ENCODE measurements at places on chromosomes 6 and 20. TPM values are rescaled to one million over a fixed set of nuclear protein-coding genes. Genes with fewer than 3 reads are reported as not detected.

DNA sequence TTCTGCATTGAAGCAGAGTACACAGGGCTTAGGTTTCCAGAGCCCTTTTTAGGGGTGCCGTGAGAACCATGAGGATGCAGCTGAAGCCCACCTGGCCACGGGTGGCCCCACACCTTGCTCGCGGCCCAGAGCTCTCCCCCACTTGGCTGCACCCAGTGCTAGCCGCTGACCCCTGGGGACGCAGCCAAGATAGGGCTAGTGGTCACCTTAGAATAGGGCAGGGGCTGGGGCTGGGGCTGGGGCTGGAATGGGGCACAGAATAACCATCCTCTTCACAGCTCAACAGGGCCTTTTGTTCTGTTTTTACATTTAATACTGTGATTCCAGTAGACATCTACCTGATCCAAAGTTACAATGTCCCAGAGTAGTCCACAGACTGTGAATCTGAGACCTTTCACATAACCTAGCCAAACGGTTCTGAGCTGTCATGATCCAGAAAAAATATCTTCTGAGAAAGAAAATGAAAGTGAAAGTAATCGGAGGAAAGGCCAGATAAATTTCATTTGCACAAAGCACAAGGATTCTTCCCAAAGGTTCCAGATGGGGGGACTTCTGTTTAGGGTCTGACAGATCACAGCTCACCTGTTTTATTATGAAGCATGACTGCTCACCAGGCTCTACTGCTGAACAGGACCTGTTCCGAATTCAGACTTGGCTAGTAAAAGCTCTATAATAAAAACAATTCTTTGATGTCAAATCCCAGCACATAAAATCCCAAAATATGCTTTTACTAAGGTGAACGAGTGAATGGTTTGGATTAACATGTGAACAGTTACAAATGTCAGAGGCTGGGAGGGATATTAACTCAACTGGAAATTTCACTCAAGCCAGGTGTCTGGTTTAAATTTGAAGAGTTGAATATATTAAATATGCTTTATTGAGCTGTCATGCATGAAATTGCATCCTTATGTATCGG is 401.9 kb downstream of the THBS2 start:
- DNase-seq, result peak; percentile 57
- H3K4me1 ChIP-seq, result peaks cover 7% of the 10 kb centered on the region
- no peak overlapping the region for H3K27ac ChIP-seq
- H3K27me3 ChIP-seq, result no peaks in the 10 kb centered on the region

DNA sequence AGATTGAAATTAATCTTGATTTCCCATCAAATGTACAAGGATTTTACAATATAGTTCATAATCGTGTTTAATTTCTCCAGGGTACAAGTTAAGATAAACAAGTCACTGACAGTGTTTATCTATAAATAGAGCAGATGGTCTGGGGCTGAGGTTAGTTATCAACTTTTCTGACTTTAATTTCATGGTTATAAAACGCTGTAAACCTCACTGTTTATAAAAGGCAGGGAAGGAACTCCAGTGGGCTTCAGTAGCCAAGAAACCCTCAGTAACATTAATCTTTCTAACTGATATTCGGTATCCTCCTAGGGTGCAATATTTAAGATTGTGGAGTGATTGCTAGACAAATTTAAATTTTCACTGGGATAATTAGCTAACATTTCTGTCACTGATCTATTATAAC is 68.6 kb downstream of the GFRAL start:
- H3K4me1 ChIP-seq, result no peaks in the 10 kb centered on the region
- H3K27ac ChIP-seq, result no peak overlapping the region

DNA sequence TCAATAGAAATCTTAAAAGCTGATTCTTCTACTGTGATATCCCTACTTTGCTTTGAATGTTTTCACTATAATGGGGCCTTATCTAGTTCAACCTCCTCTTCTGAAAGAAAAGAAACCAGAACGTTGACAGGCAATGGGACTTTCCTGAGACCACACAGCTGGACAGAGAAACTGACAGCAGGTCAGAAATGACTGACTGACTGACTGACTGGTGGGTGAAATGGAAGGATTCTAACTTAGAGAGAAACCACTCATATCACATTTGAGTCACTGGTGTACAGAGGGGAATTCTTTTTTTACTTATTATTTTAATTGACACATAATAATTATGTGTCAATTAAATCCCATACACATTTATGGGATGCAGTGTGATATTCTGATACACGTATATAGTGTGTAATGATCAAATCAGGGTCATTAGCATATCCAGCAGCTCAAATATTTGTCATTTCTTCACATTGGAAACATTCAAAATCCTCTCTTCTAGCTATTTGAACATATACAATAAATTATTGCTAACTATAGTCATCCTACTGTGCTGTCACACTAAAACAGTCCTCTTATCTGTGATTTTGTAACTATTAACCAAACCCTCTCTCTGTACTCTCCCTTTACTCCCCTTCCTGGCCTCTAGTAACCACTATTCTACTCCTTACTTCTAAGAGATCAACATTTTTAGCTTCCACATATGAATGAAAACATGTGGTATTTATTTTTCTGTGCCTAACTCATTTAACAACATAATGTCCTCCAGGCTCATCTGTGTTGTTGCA is 64.8 kb upstream of the NRSN1 start:
- no peak overlapping the region for H3K27ac ChIP-seq
- H3K27me3 ChIP-seq, result no peaks in the 10 kb centered on the region
- no peaks in the 10 kb centered on the region for H3K36me3 ChIP-seq
- no peak for DNase-seq
- no peaks in the 10 kb centered on the region for H3K4me1 ChIP-seq

GRCh38 chr6:14732226-14732843 is 513.5 kb upstream of the JARID2 start:
- H3K27me3 ChIP-seq, result no peaks in the 10 kb centered on the region
- no peak for DNase-seq
- H3K36me3 ChIP-seq, result no peaks in the 10 kb centered on the region
- no peak overlapping the region for H3K4me3 ChIP-seq
- H3K4me1 ChIP-seq, result peaks cover 2% of the 10 kb centered on the region

DNA sequence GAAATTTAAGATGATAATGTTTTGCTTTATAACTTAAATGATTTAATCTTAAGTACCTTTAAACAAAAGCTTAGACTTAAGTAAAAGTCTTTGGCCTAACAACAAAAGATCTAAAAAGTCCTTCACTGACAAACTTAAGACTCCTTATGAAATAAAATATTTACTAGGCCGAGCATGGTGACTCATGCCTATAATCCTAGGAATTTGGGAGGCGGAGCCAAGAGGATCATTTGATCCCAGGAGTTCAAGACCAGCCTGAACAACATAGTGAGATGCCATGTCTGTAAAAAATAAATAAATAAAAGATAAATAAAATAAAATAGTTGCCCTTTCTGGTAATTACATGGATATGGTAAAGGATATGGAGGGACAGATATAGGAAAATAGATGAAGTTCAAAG is 12.4 kb downstream of the KATNA1 start:
- no peaks in the 10 kb centered on the region for H3K27me3 ChIP-seq
- no peak overlapping the region for H3K4me3 ChIP-seq
- peaks cover 8% of the 10 kb centered on the region for H3K36me3 ChIP-seq
- H3K27ac ChIP-seq, result no peak overlapping the region

- no peaks in the 10 kb centered on the region for H3K36me3 ChIP-seq
- H3K4me1 ChIP-seq, result no peaks in the 10 kb centered on the region
- no peak for DNase-seq
- H3K27me3 ChIP-seq, result no peaks in the 10 kb centered on the region
- H3K4me3 ChIP-seq, result no peak overlapping the region
Observed at GRCh38 chr6:107280791-107281190, 165.5 kb upstream of the BEND3 start.

- no peak overlapping the region for H3K4me3 ChIP-seq
- no peaks in the 10 kb centered on the region for H3K36me3 ChIP-seq
- no peak for DNase-seq
- peaks cover 13% of the 10 kb centered on the region for H3K4me1 ChIP-seq
Observed at GRCh38 chr6:43311666-43312065, 3.0 kb upstream of the CRIP3 start.

Gene FLRT3
- total RNA-seq, result 17.1 TPM

Gene DCDC2
- 0.04 TPM for total RNA-seq

Gene IL20RA
- 23.4 TPM for total RNA-seq

Gene MYBL2
- 6.4 TPM for total RNA-seq

Gene CALHM4
- total RNA-seq, result not detected

Gene DST
- 192 TPM for total RNA-seq
